ENCODE measurements at places on chromosomes 7 and 10.

- no peak for DNase-seq
Observed at GRCh38 chr7:100946766-100947365, 2.5 kb upstream of the MUC3A start.

DNA sequence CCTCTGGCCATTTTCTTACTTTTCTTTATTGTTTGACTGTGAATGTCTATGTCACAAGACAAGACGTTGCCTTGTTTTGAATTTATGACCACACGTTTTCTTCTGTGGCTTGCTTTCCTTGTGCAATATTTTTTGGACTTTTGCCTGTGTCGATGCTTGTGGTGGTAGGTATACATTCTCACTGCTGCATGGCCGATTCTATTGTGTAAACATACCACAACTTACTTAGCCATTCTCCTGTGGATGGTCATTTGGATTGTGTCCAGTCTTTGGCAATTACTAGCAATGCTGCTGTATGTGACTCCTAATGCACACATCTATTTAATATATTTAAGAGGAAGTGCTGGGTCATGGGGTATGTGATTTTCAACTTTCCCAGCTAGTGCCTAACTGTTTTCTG is 18.0 kb upstream of the DLG5 start:
- no peak for DNase-seq

GRCh38 chr10:85433248-85433647 is 933.3 kb downstream of the GRID1 start:
- no peak for DNase-seq

DNA sequence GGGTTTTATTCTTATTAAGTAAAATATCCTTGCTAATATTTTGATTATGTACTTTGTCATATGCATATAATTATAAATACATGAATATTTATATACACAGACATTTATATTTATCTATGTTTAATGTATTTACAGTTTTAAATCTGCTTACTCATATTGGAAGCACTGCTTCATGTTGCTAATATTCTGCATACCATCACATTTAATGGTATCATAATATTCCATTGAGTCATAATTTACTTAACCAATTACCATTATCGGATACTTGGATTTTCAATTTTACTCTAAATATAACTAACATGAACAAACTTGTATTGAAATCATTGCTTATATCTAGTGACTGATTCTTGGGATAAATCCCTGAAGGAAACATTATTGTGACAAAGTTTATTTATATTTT is 155.2 kb downstream of the MBL2 start:
- DNase-seq, result no peak

DNA sequence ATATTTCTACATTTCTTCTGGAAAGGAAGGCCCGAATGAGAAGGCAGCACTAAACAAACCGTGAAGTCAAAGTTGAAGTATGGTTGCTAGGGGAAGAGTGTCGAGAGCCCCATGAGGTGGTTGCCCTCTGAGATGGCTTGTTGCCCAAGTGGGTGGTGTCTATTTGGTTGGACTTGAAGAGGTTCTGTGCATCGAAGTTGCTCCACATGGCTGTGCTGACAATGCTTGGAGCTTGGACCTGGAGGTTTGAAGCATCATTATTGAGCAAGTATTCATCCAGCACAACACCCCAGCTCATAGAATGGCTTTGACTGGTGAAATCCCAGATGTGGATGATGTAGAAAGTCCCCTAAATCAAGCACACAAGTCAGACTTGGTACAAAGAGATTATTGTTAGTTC is 165.2 kb upstream of the CDCA7L start:
- no peak for DNase-seq

DNA sequence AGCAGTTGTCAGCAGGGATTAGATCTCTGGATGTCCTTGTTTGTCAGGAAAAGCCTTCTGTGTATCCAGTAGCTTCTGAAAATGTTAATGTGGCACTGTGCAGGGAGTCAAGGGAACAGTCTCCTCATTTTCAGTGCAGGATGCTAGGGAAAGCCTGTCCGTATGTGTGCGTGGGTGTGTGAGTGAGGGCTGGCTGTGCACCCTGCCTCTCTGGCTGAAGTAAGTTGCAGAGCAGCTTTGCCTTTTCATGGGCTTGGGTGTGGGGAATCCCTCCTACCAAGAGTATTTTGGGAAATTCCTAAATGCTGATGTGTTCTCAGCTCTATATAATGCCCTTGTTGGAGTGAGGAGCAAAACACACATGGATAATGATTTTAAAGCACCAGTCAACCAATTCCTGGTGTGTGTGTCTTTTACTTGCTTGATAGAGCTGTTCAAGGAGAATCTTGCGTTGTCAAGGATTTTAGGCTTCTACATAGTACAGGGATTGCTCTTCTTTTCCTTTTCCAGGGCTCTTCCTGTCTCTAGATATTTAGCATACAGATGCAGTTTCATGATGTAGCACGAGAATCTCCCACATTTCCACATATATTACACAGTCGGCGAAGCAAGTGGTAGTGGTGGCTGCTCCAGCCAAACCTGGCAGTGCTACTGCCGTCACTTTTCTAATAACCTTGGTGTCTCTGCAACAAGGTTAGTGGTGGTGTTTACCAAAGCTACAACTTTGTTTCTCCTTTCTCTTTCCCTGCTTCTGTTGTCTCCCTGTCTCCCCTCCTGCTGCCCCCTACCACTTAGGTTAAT is 92.8 kb downstream of the MCU start:
- DNase-seq, result no peak

- DNase-seq, result no peak
Observed at GRCh38 chr7:71133856-71134255, 1.9 kb downstream of the GALNT17 start.

DNA sequence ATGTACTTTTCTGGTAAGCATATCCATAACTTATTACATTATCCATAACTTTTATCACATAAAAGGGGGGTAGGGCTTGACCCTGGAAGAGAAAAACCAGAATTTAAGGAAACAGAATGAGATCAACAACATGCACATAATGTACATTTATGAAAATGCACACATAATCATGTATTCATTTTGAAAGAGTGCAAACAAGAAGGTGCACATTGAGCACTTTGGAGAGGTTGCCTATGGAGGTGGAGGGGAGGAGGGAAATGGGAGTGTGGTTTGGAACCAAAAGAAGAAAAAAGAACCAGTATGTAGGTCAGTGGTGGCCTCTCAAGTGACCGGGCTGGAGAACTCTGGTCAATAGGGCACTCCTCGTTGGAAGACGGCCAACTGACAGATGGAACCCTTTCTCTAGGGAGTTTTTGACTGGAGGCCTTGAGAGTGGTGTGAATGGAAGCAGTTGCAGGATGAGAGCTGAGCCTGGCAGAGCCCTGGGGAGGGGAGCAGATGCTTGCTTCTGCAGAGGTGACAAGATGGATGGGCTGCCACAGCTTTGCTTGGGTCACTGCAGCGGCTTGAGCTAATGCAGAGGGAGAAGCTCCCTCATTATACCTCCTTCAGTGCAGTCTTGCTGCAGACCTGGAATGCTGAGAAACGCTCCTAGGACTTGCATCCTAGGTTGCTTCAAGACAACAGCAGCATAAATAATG is 192.7 kb downstream of the SEC23IP start:
- DNase-seq, result no peak

- no peak for DNase-seq
Observed at GRCh38 chr7:126449611-126450268, 803.0 kb downstream of the GRM8 start.

DNA sequence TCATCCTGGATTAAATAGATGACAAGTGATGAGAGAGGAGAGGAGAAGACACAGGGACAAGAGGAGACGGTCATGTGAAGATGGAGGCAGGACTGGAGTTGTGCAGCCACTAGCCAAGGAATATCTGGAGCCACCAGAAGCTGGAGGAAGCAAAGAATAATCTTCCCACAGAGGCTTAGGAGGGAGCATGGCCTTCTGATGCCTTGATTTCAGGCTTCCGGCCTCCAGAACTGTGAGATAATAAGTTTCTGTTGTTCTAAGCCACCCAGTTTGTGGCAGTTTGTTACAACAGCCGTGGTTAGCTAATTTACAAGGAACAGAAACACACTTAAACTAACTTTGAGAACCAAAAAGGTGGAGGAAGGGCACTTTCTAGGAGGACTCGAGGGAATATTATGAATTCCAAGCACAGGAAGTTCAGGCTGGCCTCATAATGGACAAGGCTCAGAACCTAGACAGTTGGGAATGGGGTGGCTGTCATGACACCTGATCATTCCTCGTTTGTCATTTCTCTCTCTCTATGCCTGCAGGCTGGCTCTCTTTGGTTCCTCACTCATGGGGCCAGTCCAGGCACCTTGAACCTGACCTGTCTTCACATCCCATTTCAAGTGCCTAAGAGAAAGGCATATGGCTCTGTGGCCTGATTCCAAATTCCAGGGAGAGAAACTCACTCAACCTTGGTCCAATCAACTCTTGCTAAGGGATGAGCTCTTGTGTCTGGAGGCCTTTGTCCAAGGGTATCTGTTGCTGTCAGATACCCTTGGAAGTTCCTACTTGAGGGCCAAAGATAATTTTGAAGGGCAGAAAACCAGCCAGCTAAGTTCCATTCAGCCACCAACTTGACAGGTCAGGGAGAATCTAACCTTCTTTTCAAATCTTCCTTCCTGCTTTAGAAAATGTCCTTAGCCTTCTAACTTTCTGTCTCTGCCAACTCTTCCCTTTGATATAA is 33.5 kb upstream of the PDZD8 start:
- no peak for DNase-seq

GRCh38 chr7:128221929-128222403 is 19.1 kb upstream of the LEP start:
- no peak for DNase-seq

GRCh38 chr7:268991-269390 is 21.0 kb upstream of the FOXL3 start:
- no peak for DNase-seq

- DNase-seq, result no peak
Observed at GRCh38 chr7:99709260-99709659, 25.7 kb downstream of the CYP3A7 start.

- no peak for DNase-seq
Observed at GRCh38 chr10:130914367-130914766, 397.2 kb downstream of the TCERG1L start.

- DNase-seq, result no peak
Observed at GRCh38 chr7:92244808-92245486, 767 bp downstream of the KRIT1 start.

- DNase-seq, result no peak
Observed at GRCh38 chr10:116848032-116848943, 1.0 kb upstream of the ENO4 start.

DNA sequence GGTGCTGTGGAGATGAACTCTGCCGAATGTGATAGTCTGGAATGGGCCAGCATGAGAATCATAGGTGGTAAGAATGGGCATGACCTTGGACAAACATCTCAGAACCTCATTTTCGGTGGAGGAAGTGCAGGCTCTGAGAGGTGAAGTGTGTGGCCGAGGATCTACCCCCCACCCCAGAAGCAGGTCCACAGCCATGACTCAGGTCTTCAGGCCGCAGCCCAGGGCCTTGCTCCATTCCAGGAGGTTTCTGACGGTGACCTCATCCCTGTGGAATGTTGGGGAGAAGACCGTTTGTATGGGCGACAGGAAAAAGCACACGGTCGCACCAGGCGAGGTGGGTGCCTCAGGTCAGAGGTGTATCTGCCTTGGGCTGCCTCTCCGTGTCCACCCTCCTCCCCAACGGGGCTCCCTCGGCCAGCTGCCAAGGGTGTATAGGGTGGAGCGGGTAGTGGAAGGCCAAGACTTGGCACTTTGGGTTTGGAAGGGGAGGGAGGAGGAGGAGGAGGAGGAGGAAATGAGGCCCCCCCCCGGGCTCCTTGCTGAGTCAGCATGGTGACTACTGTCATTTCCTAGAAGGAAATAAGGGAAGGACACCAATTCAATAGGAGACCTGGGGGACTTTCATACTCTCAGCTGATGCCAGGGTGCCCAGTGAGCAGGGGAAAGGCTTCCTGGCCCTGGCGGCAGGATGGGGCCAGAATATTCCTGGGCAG is 168.0 kb upstream of the RHEB start:
- DNase-seq, result no peak

DNA sequence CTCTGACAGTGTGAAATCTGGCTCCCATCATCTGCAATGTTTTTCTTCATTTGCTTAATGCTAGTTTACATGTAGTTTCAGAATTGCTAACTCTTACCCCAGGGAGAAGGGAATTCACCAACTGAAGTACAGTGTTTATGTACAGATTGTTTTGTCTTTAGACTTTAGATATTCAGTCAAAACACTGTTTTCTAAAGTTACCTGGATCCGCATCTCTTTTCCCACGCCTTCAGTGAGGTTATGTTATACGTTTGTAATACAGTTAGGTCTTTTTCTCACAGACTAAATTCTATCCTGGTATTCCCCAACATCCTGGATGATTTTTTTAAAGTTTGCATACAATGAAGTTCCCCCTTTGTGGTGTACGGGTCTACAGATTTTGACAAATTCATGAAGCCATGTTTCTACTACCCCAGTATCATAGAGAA is 3.2 kb upstream of the LYZL1 start:
- no peak for DNase-seq

GRCh38 chr7:121456785-121457359 is 60.8 kb upstream of the FAM3C start:
- no peak for DNase-seq

DNA sequence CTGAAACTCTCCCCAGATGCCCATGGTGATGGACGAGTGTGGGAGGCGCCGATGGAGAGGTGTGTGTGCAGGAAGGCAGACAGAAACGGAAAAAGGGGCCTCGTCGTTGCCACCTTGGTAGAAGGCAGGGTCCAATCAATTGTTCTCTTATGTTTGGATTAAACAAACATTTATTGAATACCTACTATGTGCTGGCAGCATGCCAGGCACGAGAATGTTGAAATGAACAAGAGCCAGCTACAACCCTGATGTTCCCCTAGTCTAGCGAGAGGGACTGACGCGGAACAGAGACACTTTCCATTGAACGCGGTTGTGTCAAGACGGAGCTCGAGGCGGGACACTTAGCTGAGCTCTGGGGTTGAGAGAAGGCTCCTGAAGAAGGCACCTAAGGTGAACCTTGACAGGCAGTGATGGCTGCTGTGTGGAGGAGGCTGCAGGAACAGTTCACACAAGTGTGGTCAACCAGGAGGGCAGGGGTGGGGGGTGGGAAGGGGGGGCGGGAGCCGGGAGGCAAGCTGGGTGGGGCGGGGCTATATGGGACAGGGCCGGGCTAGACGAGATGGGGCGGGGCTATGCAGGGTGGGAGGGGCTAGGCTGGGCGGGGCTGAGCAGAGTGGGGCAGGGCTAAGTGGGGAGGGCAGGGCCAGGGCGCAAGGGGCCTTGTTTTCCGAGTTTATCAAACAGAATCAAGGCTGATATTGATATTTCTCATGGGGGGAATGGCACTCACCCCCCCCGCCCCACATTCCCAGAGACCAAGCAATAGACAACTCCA is 181.0 kb downstream of the GATA3 start:
- DNase-seq, result no peak

DNA sequence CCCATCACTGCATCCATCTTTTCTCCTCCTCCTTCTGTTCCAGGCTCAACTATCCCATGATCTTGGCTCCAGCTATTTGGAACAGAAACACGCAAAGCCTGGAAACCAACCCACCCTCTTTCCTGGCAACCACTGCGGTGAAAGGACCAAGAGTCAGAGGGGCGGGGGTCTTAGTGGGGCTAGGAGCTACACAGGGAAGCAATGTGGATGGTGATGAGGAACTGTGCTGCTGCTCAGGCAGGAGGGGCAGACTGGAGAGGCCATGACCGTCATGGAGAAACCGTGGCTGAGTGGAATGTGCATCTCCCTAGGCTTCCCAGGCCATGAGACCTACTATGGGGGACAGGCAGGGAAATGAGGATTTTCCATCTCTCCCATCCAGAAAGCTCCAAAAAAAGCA is 25.6 kb downstream of the PLAC9 start:
- DNase-seq, result no peak
